ENCODE measurements at places on chromosomes 1 and 21. TPM values are rescaled to one million over a fixed set of nuclear protein-coding genes. Genes with fewer than 3 reads are reported as not detected.

GRCh38 chr1:220044678-220045355, 1.5 kb downstream of the EPRS1 start:
- no peak for DNase-seq

DNA sequence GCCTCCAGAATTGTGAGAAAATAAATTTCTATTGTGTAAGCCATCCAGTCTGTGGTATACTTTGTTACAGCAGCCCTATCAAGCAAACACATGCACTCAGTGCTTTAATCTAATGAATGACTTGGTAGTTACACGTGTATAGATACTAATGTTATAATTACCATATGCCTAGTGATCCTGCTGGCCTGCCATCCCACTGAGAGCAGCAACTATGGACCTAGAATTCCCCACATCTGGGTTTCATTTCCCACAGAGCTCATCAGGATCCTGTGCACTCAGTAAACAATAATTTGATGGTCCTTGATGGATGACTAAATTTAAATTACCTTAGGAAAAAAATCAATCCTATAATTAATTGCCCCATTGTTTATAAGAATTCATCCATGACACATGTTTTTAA, 86.5 kb upstream of the RGS1 start:
- peak; percentile 40 for DNase-seq

DNA sequence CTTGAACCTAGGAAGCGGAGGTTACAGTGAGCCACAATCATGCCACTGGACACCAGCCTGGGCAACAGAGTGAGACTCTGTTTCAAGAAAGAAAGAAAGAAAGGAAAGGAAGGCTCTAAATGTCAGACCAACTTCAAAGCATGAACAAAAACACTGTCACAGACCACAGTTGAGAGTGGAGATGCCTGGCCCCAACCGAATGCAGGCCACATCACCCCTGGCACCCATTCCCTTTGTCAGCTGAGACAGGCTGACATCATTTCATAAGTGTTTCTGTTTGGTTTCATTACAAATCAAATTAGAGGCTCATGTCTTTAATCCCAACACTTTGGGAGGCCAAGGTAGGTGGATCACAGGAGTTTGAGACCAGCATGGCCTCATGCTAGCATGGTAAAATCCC, 28.6 kb upstream of the NADK start:
- DNase-seq: peak; percentile 37

DNA sequence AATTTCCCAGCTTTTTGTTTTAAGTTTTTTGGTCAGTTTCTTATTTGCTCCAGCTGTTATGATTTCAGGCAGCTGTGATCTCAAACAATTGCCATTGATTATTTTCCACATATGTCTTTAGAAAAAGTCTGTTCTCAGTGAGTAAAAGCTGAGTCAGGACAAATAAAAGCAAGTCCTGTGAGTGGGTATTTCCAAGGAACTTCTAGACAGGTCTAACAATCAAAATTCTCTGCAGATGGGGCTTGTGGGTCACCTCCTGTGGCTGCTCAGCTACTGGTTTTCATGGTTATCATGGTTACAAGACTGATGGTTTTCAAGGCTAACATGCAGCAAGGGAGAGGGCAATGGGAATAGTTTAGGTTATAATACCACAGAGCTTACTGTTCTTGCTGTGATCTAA, 585.7 kb downstream of the LMO4 start:
- peak; percentile 17 for DNase-seq

DNA sequence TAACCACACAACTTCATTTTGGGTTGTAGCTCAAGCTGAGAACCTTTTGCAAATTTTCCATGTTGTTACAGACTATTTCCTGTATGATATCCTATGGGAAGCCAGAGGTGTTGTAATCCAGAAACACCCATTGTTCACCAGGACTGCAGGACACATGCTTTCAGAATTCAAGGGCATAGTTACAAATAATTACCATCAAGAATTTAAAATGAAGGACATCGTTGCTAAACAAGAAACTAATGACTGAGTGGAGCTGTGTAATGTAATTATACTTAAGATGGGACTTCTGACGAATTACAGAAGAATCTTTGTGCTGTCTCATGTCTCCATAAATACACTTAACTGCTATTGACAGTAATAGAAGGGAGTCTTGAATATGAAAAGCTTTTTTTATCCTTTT, 47.6 kb upstream of the HOOK1 start:
- no peak for DNase-seq

DNA sequence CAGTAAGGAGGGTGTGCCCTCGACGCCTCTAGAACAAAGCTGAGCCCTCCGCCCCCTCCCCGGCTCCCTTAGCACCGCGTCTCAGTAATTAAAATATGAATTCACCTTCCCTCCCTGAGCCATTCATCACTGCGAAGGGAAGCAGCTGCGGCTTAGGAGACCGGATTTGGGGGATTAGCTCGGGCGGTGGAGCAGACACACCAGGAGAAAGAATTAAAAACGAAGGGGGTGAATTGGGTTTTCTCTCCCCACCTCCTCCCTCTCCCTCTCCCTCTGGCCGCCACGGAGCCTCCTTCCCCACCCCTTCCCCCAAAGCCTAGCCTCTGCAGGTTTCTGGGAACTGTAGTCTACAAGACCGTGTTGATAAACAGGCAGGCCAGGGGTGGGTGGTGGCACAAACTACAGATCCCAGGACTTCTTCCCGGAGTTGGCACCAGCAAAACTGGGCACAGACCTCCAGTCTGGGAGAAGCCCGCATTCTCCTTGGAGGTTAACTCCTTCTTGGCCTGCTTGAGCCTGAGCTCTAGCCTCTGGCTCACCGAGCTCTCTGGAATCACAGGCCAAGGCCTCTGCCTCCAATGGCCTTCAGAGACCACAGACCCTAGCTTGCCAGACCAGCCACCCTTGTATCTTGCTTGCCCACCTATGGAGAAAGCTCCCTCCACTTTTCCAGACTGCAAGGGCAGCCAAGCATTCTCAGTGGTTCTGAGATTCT, 10.8 kb downstream of the BLACAT1 start:
- DNase-seq: no peak

DNA sequence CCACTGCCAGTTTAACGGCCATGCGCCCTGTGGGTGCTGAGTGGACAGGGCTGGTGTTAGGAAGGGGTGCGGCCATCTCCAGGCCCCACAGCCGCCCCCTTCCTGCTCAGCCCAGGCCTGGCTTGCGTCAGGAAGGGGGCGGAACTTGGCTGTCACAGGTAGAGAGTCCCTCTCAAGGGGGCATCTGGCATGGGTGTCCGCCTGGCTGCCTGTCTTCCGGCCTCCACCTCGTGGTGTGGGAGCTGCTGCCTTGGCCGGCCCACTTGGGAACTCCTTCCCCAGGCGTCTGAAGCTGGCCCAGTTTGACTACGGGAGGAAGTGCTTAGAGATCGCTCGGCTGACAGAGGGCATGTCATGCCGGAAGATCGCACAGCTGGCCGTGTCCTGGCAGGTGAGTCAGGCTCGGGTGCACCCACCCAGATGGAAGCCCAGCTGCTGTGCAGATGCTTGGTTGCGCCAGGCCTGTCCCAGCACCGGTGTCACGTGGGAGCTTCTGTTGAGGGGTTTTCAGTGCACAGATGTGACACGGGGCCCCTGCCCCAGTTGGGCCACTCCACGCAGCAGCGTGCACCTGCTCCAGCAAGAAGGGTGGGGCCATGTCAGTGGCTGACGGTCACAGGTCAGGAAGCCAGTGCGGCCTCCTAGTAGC, 9.1 kb upstream of the ATAD3B start:
- DNase-seq: no peak

DNA sequence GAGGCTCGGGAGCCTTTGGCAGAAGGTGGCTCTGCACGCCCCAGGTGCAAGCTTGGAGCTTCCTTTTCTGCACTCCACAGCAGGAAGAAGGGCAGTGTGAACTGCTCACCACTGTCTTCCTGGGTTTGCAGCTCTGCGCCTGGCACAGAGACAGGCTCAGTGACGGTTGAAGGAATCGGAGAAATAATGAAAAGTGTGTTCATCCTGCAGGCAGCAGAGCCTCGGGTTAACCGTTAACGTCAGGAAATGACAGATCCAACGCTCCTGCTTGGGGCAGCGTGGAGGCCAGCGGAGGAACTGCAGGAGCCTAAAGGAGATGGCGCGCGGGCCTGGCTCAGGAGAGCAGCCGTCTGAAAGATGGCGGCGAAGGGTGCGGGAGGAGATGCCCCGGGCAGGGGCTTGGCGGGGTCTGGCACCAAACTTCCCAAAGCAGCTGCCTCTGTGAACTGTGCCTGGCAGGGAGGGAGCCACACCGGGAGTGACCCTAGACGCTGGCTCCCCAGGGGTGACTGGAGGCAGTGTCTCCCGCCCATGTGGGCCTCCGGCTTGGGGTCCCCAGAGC, 10.9 kb upstream of the SAMD11 start:
- no peak for DNase-seq

GRCh38 chr1:19918057-19918456, 5.4 kb downstream of the PLA2G2E start:
- DNase-seq: peak; percentile 79

DNA sequence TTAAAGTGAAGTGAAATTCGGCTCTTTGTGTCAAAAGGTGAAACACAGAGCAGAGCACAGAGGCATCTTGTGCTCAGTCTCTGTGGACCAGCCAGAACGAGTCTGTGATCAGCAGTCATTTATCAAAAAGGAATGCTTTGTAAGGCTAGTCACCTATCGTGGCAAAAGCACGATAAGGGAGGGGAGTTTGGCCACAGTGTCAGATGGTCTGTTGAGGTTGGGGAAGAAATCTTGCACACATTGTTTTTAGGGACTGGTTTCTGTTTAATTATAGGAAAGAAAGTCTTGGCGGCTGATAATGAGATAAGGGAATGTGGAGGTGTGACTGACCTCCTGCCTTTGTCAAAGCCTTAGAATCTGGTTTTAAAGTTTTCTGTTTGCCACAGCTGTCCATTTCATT, 58.2 kb upstream of the KIAA1614 start:
- no peak for DNase-seq

GRCh38 chr1:10520497-10520896, 45.7 kb downstream of the PEX14 start:
- DNase-seq: no peak

DNA sequence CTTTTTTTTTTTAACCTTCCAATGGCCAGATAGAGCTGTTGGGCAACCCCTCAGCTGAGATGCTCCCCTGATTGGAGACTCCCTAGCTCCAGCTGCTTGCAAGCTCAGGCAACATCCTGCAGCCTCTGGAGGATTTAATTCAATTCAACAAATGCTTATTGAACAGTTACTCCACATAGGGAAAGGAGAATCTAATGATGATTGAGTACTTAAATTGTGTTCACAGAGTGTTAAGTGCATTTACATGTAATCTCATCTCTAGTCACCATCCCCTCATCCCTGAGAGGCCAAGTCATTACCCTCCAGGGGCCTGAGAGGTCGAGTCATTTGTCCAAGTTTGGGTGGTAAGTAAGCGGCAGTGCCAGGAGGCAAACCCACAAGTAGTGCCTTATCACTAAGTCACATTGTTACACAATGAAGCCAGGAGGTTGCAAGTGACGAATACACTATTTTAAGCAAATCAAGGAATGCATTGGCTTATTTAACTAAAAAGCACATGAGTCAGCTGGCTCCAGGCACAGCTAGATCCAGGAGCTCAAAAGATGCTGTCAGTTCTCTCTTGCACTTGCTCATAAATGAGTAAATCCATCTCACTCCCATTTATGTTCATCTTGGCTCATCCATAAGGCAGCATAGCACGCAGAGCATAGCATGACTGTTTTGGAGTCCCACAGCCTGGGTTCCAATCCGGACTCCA, 64.3 kb downstream of the OPTC start:
- DNase-seq: peak; percentile 100

GRCh38 chr1:14768582-14769304, 170.3 kb downstream of the KAZN start:
- no peak for DNase-seq

GRCh38 chr1:27413004-27413403, 20.6 kb downstream of the GPR3 start:
- DNase-seq: no peak

GRCh38 chr1:25427696-25428095, 3.0 kb upstream of the MACO1 start:
- no peak for DNase-seq

DNA sequence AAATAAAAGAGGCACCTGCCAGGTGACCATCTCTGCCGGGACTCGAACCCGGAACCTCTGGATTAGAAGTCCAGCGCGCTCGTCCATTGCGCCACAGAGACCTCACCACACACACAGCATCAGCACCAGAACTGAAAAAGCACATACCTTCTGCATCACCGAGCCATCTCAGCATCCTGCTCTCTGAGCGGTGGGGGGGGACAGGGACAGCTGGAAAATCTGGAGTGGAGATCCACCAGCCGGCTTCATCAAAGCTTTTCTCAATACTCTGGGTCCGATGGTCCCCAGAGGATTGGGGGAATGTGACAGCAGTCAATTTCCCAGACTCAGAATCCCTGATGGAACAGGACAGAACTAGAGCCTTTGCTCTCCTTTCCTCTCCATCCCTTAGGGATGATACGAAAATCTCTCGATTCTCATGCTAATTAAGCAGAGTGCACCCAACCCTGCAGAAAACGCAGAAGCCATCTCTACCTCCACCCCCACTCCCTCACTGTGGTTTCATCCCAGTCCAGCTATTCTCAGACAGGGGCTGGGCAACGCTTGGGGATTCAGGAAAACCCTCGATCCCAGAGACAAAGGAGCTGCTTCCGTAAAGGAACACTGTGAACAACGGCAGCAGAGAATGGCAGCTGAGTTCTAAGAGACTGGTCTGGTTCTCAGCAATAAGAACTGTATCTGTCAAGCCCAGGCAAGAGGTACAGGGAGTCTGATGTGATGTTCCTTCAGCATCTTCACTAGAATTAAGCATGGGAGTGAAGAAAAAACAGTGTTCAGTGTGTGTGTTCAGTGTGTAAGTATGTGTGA, 29.6 kb upstream of the CADM3 start:
- peak; percentile 60 for DNase-seq

- no peak for DNase-seq
Observed at GRCh38 chr1:24294716-24295371, 24.3 kb upstream of the GRHL3 start.

DNA sequence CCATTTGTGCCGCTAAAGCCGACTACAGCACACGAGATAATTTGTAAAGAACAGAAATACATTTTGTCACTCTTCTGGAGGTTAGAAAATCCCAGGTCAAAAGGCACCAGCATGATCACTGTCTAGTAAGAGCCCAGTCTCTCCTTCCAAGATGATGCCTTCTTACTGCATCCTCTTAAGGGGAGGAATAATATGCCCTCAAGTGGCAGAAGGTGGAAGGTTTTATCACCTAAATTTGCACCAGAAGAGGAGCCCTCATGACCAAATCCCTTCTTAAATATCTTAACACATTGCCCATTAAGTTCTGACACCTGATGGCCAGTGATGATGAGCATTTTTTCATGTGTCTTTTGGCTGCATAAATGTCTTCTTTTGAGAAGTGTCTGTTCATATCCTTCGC, 326.7 kb upstream of the RGS18 start:
- DNase-seq: no peak

- peak; percentile 29 for DNase-seq
Observed at GRCh38 chr1:76868154-76868882, 1.0 kb downstream of the ST6GALNAC5 start.

Gene CCDC18
- total RNA-seq: 7.3 TPM

Gene DUSP23
- 4.2 TPM for total RNA-seq

Gene PRDX6
- total RNA-seq: 373 TPM

Gene CLCA1
- total RNA-seq: not detected

Gene HSF2BP
- total RNA-seq: 0.90 TPM

Gene SLC6A9
- 2.0 TPM for total RNA-seq

Gene LRRC39
- 0.36 TPM for total RNA-seq

Gene MSH4
- total RNA-seq: under 0.01 TPM

Gene AIM2
- total RNA-seq: not detected

Gene MCOLN3
- not detected for total RNA-seq

Measured in IMR-90 (cell line).